SK-N-SH (cell line): ENCODE measurements at places on chromosomes 12 and 14.

DNA sequence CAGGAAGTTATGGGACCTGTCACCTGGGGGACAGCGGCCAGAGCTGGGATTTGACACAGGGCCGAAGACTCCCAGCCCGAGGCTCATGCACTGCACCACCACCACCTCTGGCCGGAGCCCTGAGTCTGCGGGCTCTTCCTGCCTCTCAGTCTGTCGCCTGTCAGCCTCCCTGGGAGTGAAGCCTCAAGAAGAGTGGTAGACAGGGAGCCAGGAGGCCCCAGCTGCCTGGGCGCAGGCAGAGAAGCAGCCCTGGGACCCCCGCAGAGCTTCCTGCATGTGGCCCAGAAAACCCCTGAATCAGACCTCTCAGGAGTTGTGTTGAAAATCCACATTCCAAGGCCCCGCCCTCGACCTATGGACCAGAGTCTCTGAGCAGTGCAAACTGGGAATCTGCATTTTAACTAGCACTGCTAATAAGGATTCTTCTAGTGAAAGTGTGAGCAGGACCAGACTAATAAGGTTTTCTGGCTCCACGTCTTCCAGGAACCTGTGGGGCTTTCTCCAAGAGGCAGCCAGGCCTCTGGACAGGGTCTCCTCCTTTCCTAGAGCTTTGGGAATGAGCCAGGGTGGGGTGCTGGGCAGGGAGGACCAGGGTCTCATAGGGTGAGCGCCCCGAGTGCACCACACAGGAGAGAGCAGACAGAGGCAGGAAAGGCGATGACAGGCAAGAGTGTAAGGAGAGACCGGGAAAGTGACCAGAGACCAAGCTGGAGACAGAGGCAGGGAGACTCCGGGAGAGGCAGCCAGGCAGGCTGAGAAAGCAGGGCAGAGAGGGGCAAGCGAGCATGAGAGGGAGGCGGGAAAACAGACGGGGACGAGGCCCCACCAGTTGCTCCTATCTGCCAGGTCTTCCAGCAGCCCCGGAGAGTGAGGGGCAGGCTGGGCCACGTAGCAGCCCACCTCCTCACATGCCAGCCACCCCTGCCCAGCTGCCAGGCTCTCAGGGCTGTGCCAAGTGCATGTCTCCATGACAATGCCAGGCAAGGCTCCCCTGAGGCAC, 112.4 kb downstream of the BCL11B start:
- no peak for DNase-seq

DNA sequence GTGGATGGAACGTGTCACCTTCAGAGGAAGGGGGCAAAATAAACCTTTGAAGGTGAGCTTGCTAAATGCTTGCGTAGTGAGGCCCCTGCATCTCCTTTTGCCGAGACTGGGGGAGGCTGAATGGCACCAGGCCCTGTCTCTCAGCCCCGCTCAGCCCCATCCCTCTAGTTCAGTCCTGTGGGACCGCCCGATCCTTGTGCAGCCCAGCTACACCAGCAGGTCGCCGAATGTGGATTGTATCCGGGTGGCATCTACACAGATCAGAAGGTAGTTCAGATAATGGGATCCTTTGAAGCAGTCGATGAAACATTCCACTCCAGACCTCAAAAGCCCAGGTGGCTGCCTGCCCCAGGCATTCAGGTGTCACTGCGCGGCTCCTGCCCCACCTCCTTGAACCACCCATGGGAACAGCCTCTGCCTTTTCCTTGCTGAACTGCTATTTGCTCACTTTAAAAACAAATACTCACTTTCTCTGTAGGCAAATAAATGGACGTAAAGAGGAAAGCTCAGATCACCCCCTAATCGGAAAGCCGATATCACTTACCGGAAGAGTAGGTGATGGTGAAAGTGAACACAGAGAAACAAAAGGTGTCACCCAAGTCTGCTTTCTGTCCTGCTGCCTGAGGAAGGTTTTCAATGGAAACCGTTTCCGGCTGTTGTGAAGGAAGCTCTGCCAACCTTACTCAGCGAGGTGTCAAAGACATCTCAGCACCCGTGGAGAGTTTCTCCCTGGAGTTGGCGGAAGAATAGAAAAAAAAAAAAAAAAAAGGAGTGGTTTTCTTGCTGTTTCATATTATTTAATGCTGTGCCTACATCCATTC, 100.3 kb upstream of the NCOR2 start:
- no peak for DNase-seq

DNA sequence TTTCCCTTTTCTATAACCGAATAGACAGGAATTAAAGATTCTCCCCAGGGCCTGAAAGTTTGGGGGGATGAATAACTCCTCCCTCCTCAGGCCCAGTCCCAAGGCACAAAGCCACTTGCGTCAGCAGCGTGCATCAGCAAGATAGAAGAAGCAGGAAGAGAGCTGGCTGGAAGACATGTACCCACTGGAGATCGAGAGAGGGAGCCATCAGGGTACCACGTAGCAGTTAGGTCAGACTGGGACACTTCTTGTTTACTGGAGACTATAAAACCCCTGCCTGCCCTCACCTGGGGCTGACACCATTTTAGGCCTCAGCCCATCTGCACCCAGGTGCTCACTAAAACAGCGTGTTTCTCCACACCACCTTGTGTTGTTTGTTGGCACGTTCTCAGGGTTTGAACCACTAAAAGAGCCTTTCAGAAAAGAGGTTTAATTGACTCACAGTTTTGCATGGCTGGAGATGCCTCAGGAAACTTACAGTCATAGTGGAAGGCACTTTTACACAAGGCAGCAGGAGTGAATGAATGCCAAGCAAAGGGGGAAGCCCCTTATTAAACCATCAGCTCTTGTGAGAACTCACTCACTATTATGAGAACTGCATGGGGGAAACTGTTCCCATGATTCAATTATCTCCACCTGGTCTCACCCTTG, 93.2 kb downstream of the TMTC3 start:
- no peak for DNase-seq

DNA sequence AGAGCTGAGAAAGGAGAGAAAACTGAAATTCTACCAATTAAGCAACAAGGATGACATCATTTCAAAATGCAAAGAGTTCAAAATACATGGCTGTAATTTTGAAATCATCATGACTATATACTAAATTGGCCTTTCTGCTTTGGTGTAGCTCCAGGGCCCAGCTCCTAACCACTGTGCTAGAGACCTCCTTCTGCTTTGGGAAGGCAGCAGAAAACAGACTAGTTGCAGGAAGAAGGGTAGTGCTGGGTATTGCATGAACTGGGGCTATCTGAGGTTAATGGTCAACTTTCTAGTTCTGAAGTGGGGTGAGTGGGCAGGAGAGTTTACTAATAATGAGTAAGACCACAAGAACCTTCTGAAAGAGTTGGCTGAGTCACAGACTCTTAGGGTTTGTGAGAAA, 66.2 kb downstream of the PTGER2 start:
- no peak for DNase-seq

DNA sequence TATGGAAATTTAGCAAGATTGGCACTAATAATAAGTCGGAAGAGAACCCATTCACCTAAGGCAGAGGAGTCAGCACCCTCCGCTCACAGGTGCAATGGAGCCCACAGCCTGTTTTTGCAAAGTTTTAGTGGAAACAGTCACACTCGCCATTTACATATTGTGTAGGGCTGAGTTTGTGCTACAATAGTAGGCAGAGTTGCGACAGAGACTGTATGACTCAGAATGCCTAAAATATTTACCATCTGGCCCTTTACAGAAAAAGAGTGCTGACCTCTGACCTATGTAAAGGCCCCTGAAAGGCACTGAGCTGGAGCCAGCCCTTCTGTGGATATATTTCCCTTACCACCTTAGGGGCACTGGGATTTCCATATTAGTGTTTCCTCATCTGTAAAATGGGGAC, 79.0 kb downstream of the PRIMA1 start:
- DNase-seq, result no peak
